ENCODE measurements at places on chromosomes 16 and 17.

- DNase-seq, result peak; percentile 60
Measured at GRCh38 chr17:36544044-36544306, 744 bp upstream of the GGNBP2 start.

DNA sequence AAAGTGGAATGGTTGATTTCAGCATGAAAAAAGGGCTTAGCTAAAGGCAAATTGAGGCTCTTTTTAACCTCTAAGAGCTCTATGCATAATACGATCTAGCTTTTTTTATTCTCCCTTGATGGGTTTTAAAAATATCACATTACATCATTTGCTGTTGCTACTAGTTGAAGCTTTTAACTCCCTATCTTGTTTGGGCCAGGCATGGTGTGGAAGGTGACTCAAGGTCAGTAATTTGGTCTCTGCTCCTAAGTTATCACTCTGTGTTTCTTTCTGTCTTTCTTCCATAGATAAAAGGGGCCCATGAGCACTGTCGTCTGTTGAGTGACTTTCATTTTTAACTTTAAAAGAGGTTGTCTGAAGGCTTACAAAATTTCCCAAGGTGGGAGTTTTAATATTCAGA is 58.1 kb upstream of the GOT2 start:
- DNase-seq, result no peak

DNA sequence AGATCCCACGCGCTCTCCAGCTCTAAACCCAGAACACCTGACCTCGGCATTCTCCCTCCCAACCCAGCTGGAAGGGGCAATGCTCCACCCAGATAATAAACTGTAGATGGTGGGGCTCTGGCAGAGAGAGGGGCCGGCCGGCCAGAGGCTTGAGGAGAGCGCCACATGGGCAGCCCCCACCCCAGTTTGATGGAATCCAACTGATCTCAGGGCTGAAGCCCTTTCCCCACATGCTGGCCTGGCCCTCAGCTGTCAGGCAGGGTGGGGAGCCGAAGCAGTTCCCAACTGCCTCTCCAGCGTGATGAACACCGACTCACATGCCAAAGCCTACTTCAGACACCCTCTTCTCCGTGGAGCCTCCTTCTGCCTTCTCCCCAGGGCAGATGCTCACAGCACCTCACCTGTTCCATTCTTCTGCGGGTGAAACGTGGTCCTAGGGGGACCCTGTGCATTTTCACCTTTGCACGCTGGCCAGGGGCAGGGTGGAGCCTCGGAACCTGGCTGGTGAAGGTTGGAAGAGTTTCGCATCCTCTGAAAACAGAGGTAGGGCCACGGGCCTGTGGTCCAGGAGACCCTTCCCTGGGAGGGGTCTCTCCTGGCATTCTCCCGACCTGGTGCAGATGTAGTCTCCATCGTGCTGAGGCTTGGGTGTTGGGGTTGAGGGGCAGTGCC is 65.7 kb upstream of the ZNF469 start:
- no peak for DNase-seq

- peak; percentile 77 for DNase-seq
Measured at GRCh38 chr17:8409966-8410882, 12.6 kb upstream of the RNF222 start.

- no peak for DNase-seq
Measured at GRCh38 chr17:18191236-18191667, 7.6 kb downstream of the ALKBH5 start.

DNA sequence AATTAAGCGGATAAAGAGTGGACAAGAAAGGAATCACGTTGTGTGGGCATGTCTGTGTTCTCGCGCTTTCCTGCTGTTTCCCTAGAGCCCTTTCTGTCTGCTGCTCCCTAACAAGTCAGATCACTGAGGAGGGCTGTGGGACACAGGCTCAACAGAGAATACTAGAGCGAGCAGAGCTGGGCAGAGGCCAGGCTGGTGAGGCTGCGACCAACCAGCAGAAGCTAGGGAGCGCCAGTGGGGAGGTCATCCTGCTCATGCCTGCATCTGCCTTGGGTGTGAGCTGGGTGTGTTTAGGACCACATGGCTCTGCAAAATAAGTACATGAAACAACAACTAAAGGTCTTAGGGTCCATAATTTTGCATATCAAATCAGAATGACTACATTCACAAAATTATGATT is 11.5 kb upstream of the FOXJ1 start:
- DNase-seq, result no peak

DNA sequence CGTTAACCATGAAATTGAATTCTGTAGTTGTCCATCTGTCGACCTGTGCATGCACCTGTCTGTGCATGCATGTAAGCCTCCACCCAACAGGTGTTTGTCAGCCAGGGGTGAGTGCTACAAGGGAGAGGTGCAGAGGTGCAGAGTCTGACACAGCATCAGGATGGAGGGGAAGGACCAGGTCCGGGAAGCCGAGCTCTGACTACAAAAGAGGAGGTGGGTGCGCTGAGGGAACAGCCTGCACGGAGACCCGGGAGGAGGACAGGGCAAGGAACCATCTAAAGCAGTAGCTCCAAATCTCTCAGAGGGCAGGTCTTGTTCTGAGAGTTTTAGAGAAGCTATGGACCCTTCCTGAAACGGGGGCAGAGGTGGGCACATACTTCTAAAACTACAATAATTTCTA is 54.1 kb downstream of the B9D1 start:
- no peak for DNase-seq

DNA sequence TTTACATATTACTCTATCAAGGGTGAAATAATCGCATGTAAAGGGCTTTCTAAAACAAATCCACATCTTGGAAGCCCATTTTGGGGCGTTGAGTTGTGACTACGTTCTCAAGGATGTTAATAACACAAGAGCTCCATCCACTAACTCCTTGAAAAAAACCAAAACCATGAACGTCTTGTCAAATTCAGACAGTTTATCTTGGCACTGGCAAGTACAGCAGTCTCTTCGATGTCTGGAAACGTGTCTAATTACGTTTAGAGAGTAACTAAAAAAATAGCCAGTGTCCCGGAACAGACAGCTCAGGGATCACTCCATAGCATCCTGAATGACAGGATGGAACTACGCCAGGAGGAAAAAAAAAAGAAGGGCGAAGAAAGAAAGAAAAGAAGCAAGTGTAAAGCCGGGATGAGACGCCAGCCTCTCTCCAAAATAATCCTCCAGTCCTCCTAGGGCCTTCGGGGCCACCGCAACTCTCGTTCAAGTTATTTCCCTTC is 954 bp downstream of the MYO1D start:
- DNase-seq, result peak; percentile 24

DNA sequence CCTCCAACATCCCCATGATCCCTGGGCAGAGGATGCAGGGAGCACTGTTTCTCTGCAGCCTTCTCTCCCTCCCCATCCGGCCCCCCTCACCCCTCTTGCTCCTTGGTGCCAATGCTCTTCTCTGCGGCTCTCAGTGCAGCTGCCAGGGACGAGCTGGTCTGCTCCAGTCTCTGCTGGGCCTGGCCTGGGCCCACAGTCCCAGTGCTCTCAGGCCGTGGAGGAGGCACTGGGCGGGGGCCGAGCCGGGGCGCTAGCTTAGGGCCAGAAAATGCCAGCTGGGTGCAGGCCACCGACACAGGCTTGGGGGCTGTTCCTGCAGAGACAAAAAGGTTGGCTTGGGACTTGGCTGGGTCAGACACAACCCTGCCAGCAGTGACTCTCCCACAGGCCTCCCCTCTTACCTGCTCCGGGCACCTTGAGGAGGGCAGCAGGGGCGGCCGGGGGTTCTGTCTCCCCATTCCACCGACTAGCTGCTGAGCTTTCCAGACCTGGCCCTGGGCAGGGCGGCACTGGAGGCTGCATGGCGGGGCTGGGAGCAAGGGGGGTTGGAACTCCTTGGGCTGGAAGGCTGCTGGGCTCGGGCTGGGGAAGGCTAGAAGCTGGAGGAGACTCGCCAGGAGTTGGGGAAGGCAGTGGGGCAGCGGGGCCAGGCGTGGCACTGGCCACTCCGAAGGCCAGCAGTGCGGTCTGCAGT is 13.8 kb downstream of the CASKIN2 start:
- DNase-seq, result no peak

DNA sequence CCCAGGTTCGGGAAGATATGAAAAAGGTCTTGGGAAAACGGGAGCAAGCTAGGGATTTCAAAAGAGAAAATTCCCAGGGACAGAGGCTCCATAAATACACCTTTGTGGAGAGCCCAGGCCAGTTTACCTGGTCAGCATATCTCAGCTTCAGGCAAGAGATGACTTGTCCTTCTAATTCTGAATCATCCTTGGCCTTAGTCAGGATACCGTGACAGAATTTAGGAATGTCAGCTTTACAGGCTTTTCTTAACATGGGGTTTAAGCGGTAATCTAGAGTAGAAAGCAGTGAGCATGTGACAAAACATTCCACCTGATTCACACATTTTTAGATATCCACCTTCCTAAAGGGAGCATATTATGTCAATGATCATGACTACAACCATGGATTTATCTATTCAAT is 41.1 kb upstream of the CLEC18B start:
- no peak for DNase-seq

DNA sequence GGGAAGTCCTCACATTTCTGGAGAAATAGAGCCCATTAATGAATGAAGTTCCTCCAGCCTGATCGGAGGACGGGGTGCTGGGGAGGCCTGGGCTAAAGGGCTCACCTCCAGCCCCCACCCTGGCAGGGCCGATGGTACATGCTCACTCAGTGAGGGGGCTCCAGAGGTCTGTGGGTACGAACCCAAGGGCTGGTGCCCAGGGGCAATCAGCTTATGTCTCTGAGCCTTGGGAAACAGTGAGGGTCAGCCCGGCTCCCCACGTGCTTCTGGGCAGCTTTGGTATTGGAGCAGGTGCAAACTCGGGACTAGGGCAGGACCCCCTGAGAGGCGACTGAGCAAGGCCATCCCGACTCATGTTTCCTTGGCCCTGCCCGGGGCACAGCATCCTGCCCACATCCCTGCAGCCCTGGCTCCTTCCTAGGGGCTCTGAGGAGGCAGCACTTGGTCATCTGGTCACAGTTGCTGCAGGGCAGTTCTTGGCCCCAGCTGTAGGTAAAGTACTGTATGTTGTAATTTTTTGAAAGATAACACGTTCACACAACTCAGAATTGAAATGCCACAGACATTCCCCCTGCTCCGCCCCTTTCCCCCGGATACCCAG is 969 bp upstream of the CETP start:
- peak; percentile 89 for DNase-seq

GRCh38 chr17:5194346-5194745 is 2.7 kb upstream of the ZNF594 start:
- DNase-seq, result no peak

DNA sequence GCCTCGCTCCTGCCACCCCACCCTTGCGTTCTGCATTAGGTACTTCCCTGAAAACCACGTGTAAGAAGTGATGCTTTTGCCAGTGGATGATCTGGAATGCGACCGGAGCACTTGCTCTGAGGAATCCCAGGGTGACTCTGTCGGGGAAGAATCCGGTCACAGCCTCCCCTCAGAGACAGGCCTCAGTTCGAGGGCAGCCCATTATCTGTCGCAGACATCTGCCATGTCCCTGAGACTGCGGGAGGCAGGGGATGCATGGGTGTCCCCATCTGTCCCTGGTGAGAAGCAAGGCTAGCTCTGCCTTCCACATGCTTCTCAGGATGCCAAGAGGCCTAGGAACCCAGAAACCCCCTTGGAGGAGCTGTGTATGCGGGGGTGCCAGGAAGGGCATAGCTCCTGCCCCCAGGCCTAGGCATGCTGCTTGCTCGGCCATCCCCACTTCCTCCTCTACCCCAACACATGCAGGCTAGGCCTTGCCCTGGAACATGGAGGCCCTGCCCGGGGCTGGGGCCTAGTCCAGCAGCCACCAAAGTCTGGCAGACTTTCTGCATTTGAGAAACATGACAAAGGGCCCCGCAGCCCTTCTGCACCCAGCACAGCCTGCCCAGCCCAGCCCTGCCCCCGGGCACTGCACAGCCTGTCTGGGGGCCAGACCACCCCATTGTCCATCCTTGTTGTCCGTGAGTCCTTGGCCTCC is 20.5 kb downstream of the MNT start:
- no peak for DNase-seq

DNA sequence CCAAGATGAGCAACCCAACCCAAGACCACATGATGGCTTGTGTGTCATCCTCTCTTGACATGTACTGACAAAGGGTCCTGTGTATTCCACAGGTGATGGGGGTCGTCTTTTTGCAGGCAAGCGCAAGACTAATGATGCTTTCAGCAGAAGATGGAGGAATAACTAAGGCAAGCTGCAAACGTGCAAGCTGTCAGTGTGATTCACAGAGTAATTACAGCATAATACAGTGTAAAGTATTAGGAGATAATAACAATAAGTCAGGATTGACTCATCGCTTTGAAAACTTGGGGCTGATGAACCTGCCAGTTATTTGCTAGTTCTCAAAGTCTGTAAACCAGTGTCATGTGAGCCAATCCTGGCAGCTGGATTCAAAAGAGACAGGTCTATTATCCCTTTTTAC is 41.6 kb upstream of the ASIC2 start:
- no peak for DNase-seq

- DNase-seq, result peak; percentile 24
Measured at GRCh38 chr16:10031473-10031872, 150.8 kb downstream of the GRIN2A start.

GRCh38 chr16:66972983-66973382 is 11.9 kb downstream of the CES3 start:
- no peak for DNase-seq

- no peak for DNase-seq
Measured at GRCh38 chr17:38861399-38861843, 7.9 kb upstream of the RPL23 start.

DNA sequence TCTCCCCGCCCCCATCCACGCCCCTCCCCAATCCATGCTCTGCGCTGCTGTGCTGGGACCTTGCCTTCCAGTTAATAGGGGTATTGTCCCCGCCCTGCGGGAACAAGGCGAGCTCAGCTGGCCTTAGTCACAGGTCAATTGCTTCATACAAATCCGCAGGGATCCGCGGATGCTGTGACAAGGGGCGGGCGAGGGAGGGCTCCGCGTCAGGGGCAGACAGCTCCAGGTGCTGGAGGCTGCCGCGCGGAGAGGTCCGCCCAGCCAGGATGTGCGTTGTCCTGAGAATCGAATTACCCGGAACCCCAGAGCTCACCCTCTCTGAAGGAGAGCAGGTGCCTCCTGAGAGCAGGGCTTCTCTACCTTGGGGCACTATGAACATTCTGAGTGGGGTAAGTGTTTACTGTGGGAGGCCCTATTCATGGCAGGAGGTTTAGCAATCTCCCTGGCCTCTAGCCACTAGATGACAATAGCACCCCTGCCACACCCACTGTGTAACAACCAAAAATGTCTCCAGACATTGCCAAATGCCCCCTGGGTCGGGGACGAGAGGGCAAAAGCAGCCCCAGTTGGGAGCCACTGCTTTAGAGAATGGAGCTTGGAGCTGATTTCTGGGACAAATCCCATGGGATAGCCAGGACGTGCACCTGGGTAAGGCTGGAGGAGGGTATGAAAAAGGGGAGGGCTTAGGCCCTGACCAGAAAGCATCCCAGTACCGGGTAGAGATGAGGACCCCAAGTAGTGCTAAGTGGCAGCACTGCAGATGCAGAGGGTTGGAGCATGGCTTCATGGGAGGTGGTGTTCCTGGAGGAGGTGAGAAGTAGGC is 138.2 kb downstream of the CYLD start:
- DNase-seq, result no peak

DNA sequence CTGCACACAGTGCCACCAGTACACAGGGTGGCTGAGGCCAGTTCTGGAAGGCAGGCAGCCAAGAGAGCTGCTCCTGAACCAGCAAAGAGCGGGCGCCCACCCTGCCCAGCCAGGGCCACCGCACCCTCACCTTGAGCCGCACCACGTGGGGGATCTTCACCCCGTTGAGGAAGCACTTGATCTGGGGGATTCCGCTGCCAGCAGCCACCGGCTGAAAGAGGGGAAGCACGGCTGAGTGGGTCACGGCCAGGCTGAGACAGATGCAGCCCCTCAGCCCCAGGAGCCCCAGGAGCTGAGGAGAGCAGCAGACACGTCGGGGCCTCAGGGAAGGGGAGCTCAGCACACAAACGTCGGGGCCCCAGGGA is 14.6 kb upstream of the CCDC154 start:
- no peak for DNase-seq

- peak; percentile 32 for DNase-seq
Measured at GRCh38 chr17:76558198-76559095, 18.6 kb downstream of the PRCD start.
